Cardiac muscle cell (in vitro differentiated cells and primary cell): ENCODE measurements at places on chromosomes 7 and 10. TPM values are rescaled to one million over a fixed set of nuclear protein-coding genes. Genes with fewer than 3 reads are reported as not detected.

ITIH5 gene
- 0.11 and 0.60 TPM in 2 replicates for total RNA-seq

SPRN gene
- total RNA-seq, result 0.33 and 0.63 TPM in 2 replicates

CLRN3 gene
- not detected in 2 replicates for total RNA-seq

KEL gene
- 6.3 and 9.3 TPM in 2 replicates for total RNA-seq

- no peak for DNase-seq
These were observed 52.3 kb upstream of the ARMC3 start for GRCh38 chr10:22875581-22875980.

DNA sequence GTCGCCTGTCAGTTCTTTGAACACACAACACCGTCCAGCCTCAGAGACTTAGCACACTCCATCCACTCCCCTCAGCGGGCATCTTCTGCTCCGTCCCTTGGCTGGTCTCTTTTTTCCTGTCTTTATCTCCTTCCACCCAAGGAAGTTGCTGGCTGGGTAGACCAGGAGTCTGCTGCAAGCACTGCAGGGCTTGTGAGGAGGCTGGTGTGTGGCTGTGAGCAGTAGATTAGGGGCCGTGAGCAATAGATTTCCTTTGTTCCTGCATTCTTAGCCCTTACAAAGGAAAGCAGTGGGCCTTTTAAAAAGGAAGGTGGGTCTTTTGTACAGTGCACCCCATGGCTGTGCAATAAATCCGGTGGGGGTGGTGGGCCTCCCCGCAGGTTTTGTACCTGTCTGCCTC is 100.3 kb upstream of the BTBD16 start:
- peak; percentile 40 for DNase-seq

DNA sequence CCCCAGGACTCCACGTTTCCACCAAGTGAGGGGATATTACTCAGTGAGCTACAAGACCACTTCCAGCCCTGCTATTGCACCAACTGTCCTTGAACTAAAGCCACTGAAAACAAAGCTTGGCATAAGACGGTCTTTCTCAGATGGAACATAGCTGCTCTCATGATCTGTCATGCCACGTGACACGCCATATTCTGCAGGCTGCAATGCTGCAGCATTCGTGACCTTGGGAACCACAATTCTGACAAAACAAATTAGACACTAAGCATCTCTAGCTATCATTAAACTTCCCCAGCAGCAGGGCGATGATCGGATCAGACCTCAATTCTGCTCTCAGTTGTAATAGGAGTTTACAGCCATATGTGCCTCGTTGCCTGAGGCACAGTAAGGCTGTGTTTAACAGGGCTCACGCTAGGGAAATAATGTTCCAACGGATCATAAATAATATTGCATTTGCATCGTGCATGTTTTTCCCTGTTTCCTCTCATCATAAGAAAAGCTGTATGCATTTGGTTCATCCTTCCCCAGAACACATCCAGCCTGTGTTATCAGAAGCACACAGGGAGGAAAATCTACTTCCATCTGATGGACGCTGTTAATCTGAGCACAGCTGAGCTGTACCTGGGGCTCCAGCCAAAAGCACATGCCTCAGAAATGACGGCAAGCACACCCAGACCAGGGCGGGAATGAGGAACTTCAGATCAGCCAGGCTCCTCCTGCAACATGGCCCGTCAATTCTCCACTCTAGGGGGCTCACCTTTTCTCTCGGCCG is 38.6 kb upstream of the CNPY1 start:
- peak; percentile 50 for DNase-seq

GRCh38 chr10:84012831-84013458 is 126.4 kb upstream of the GHITM start:
- peak; percentile 1 for DNase-seq

DNA sequence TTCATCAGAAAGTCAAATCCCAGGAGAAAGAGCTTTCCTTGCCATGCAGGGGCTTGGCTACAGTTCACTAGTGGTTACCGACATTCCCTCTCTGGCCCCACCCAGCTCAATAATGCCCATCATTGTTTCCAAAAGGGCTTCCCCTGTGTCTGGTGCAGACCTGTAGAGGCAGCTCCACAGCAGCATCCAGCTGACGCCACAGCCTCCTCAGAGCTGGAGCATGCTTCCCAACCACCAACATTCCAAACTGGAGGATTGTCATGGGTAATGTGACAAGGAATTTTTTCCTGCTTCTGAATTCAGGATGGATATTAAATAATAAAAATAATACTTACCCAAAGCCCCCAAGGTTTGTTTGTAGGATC is 77.4 kb downstream of the ZNF365 start:
- DNase-seq, result no peak

DNA sequence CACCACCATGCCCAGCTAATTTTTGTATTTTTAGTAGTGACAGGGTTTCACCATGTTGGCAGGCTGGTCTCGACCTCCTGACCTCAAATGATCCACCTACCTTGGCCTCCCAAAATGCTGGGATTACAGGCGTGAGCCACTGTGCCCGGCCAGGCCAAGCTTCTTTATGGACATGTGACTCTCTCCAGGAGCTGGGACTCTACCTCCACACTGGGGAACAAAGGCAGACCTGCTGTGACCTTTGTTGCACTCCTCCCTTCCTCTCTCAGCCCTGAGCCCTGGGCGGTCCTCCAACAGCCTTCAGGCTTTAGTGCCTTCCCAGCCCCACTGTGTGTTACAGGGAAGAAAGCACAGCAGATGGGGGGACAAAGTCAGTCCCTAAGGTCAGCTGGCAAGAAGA is 55.0 kb upstream of the DUSP5 start:
- no peak for DNase-seq

GRCh38 chr10:110471566-110472139 is 26.1 kb upstream of the DUSP5 start:
- DNase-seq, result no peak

- no peak for DNase-seq
These were observed 37.5 kb upstream of the MRPS16 start for GRCh38 chr10:73289958-73290357.

- DNase-seq, result peak; percentile 74
These were observed 144.4 kb downstream of the DYNC1I1 start for GRCh38 chr7:95916573-95917297.

- DNase-seq, result no peak
These were observed 352.5 kb upstream of the MGMT start for GRCh38 chr10:129114588-129114987.

- no peak for DNase-seq
These were observed 75.9 kb downstream of the HIPK2 start for GRCh38 chr7:139701908-139702307.
